ENCODE measurements at places on chromosomes 5 and 9.
A peak's percentile ranks its signal among the peaks of the same experiment; 100 is the strongest.

DNA sequence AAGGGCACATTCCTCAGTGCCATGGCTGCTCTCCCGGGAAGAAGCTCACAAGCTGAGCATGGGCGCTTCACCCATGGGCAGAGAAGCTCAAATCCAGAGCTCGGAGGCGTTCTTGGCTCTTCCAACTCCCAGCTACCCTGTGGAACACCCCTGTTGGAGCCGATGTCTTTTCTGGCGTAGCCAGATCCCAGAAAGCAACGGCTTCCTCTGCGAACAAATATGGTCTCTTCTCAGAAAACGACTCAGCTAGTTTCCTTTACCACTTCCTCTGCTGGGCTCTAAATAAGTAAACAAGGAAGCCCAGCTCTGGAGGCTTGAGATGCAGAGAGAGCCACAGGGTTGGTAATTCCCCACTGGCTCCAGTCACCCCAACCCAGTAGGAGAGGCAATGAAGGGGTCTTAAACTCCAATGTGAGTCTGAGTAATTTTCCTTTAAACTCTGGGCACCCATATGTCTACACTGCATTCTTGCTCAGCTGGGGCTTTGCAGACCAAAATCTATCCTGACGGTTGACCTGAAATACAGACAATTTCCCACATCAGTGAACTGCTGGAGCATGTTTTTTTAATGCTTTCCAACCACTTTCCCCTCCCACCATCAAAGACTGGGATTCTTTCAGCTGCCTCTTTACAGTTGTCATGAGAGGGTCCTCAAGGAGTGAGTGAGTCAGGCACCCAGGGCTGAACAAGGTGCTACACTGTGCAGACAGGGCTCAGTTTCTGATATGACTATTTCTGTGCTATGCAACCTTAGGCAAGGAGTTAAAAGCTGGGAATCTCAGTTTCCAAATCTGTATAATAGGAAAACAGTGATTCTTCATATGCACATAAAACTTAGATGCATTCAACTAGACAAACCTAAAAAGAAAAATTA is at the start of gene LCP2:
Gene LCP2 (minus strand): TSS at position 189 of the 874 bp plus-strand sequence. CDS start 166 bp downstream, at position 23.
- DNase-seq = no peak

DNA sequence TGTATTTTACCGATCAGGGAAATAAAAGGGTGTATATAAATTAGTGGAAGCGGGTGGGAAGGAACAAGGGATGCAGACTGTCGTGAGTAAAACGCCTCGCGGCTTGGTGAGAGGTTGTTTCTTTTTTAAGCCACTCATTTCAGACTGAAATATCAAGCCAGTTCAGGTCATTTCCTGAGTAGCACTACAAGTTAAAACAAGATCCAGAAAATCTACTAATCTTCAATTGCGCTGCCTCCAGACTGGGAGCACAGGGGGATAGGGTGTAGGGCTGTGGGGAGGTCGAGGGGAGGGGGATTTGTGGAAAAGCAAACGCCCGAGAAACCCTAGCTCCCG is 140.8 kb downstream of the TSSK1B start:
- no peak for DNase-seq

DNA sequence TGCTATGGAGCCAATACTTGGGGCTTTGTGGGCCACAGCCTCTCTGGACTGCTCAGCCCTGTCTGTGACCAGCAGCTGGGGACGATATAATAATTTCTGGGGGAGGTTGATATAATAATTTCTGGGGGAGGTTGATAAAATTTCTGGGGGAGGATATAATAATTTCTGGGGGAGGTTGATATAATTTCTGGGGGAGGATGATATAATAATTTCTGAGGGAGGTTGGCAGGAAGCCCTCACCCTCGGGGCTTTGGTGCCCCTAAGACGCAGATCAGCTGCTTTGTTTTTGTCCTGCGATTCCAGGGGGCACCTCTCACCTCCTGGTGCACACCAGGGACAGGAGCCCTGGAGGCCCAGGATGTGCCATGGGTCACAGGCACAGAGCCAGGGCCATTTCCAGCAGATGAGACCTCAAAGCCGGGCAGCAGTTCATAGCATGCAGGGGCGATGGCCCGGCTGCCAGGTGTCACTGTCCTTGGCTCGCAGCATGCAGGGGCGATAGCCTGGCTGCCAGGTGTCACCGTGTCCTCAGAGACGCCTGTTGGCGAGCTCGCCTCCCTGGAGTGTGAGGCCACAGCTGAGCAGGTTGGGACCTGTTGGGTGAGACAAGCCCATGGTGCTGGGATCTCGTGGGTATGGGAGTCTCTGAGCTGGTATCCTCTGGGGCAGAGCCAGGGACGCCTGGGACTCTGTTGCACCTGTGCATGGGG is 3.8 kb upstream of the TOR4A start:
- DNase-seq = peak; percentile 67

DNA sequence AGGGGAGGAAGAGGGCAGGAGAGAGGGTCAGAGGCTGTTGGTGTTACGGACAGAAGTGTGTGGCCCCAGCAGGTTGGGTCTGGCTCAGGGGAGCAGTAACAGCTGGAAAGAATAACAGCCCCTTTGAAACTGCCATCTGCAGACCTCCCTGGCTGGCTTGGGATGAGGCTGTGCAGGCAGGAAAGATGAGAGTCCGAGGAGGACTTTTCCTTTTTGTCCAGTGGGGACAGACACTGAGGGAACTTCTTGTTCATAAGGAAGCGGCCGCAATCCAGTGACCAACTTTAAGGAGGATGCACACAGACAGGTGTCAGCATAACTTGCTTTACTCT is 14.8 kb upstream of the PLEKHG4B start:
- DNase-seq = no peak

DNA sequence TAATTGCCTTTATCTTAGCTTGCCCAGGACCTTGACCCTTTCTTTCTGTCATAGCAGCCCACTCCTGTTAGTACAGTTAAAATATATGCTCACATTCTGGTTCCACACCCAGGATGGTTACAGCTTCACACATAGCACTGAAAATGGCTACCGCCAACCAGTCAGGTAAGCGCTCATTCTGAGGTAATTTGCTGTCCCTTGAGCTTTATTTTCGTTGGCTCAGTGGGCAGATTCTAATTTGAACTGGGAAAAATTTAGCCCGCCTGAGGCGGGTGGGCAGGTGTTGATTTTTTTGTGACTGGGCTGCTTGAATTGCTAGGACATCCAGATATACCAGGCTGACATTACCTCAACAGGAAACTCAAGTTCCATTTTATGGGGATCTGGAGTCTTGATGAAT is 137.5 kb downstream of the KCTD16 start:
- DNase-seq = no peak

GRCh38 chr5:170330568-170331054 is 33.0 kb upstream of the LCP2 start:
- DNase-seq = no peak

GRCh38 chr5:158857976-158858375 is 241.7 kb downstream of the EBF1 start:
- no peak for DNase-seq

DNA sequence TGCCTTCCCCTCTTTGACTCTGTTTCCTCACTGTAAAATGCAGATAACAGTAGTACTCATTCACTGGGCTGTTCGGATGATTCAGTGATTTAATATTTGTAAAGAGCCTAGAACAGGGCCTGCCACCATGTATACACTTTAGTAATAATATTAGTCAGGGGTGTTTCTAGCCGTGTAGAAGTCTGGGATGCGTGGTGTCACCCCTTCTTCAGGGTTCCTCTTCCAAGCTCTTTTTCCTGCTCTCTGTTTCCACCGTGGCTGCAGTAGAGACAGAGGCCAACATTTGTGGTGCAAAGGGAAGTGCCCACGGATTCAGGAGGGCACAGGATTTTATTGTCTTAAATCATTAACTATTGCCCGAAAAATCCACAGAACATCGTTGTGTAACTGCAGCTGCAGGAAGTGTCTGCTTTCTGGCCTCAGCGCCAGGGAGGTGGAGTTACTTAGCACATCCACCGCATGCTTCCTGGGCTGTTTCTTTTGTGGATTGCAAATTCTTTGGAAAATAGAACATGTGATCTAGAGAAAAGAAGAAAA is 61.7 kb downstream of the TRIO start:
- DNase-seq = no peak

DNA sequence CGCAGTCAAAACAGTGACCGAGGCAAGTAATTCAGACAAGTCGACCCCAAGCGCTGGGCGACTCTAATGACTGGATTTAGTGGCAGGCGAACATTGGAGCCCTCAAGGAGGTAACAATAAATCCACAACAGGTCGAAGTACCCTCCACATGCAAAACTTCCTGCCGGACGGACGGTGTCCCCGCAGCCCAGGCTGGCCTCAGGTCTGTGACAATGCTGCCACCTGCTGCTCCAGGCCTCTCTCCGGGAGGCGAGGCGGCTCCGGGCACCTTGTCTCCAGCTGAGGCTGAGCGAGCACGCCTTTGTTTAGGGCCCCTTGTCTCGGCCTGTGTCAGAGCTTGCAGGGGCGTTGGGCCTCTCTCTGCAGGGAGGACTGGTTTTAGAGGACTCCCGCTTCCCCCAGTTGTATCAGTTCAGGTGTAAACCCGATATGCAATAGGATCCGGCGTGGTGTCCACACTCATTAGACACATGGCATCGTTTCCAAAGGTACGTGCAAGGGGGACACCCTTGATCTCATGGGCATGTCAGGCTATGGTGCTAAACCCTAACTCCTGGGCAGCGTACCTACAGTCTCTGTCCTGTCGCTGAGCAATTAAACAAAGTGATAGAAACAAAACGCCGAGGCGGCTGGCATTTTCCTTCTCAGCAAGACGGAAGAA is 628.0 kb upstream of the ADAMTS16 start:
- DNase-seq = no peak

DNA sequence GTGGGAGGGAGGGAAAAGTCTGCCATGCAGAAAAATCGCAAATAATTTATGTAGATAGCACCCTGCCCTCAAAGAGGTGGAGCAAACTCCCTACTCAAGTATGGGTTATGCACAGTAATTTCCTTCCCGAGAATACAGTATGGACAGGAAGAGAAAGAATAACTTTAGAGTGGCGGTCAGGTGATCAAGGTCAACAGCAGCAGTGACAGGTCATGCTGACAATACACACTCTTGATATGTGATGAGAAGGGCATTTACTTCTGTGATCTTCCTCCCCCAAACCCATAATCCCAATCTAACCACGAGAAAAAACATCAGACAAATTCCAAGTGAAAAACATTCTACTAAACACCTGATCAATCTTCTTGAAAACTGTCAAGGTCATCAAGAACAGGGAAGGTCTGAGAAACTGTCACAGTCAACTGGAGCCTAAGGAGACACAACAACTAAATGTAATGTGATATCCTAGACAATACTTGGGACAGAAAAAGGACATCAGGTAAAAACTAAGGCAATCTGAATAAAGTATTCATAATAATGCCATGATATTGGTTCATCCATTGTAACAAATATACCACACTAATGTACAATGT is 11.7 kb downstream of the BICD2 start:
- no peak for DNase-seq

DNA sequence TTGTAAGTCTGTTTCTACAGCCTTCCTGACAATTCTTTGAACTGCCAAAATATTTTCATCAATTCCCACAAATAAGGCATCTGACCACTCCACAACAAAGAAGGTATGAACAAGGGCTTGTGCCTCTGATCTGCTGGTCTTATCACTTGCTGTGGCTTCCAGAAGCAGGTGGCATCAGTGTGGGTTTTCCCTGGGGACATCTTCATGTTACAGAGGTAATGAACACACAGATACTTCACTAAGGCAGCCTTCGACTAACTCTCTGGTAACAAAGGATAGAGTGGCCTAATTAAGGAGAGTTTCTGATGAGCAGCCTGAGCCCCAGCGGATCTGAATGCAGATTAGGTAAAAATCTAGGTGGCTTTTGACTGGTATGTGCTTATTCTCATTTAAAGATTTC is 15.2 kb upstream of the ERAP2 start:
- no peak for DNase-seq

- no peak for DNase-seq
These were observed 1516.4 kb downstream of the EFNA5 start for GRCh38 chr5:106154280-106154716.

- DNase-seq = no peak
These were observed 454.6 kb downstream of the RAB3C start for GRCh38 chr5:59037453-59037852.

DNA sequence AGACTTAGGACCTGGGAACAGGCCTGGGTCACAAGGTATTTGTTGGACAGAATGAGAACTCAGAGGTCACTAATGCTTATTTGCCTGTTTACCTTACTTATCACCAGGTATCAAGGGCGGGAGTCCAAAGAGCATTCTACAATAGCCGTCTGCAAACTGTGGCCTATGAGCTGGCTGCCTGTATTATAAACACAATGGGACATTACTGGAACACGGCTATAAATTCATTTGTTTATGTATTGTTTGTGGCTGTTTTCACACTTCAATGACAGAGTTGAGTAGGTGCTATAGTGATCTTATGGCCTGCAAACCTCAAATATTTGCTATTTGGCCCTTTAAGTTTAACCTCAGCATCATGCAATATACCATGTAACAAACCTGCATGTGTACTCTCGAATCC is 76.6 kb upstream of the ASTN2 start:
- no peak for DNase-seq

GRCh38 chr9:121452085-121452484 is 47.6 kb downstream of the GGTA1 start:
- no peak for DNase-seq

- DNase-seq = no peak
These were observed 34.9 kb upstream of the N4BP3 start for GRCh38 chr5:178078197-178079010.

GRCh38 chr9:105116052-105116868 is 128.2 kb upstream of the SLC44A1 start:
- no peak for DNase-seq

DNA sequence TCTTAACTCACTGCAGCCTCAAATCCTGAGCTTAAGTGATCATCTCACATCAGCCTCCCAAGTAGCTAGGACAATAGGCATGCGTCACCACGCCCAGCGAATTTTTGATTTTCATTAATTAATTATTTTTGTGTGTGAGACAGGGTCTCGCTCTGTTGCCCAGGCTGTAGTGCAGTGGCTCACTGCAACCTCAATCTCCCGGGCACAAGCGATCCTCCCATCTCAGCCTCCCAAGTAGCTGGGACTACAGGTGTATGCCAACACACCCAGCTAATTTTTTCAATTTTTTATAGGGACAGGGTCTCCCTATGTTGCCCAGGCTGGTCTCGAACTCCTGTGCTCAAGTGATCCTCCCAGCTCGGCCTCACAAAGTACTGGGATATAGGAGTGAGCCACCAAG is 41.4 kb downstream of the UBAP1 start:
- DNase-seq = no peak

- DNase-seq = no peak
These were observed 100.7 kb upstream of the TRPC7 start for GRCh38 chr5:136466041-136466415.

DNA sequence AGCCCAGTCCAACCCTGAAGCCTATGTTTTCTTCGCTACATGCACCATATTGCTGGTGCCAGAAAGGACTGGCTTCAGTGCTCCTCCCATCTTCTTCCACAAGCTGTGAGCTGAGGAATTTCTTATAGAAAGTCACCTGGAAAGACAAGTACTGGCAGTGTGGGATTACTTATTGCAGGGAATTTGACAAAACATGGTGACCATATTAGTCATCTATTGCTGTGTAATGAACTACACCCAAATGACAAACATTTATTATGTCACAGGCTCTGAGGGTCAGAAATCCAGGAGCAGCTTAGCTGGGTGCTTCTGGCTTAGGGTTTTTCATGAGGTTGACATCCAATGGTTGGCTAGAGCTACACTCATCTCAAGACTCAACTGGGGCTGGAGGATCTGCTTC is 75.5 kb downstream of the ENTREP1 start:
- no peak for DNase-seq

- no peak for DNase-seq
These were observed 45.2 kb upstream of the SEMA4D start for GRCh38 chr9:89543111-89543510.
